ENCODE measurements at places on chromosomes 3 and 15.

GRCh38 chr3:183317271-183317670 lies 64.2 kb downstream of the B3GNT5 start:
- no peak for DNase-seq

- DNase-seq, result no peak
Measured at GRCh38 chr3:72440491-72440890, 407.8 kb downstream of the SHQ1 start.

DNA sequence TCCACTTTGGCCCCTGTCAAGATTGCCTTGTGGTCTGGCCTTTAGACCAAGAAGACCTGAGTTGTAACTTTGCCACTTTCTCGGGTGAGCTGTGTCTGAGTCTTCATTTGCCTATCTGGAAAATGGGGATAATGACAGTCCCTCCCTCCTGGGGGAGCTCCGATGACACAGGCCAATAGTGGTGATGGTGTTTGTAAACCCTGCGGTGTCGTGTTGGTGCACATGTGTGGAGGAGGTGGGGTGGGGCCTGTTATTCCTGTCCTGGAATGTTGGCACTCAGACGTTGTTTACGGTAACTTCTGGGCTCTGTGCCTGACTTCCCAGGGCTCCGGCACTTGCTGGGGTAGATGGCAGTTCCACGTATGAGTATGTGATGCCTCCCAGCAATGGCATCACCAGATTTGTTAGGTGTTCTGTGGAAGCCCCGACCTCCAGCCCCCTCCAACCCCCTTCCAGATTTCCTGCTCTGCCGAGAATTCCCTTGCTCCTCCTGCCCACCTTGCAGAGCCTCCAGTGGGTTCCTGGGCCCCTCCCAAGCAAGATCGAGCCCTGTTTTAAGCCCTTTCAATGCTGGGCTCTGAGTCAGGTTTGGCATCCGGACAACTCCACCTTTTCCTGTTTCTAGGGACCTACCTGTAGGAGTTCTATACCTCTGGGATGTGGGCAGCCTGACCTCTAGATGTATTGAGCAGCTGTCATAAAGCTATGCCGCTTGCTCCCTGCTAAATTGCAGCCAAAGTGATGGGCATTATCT lies 31.4 kb downstream of the HRH1 start:
- DNase-seq, result peak; percentile 88

GRCh38 chr15:77084436-77084835 lies 13.5 kb upstream of the TSPAN3 start:
- no peak for DNase-seq

- DNase-seq, result peak; percentile 73
Measured at GRCh38 chr15:32774022-32774421, 56.2 kb downstream of the GREM1 start.

DNA sequence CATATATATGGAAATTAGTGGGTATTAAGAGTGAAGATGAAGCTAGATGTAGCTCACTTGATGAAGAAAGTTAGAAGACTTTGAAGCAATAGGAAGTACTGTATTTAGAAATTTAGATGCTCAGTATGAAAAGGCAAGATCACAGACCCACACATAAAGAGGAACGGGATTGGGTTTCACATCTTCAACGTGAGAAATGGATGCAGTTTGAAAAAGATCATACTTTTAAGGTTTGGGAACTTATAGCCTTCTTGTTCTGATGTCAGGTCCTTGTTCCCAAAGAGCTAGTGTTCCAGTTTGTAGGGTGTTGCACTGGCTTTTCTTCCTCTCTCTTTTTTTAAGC lies 16.7 kb downstream of the AP3S2 start:
- DNase-seq, result no peak

DNA sequence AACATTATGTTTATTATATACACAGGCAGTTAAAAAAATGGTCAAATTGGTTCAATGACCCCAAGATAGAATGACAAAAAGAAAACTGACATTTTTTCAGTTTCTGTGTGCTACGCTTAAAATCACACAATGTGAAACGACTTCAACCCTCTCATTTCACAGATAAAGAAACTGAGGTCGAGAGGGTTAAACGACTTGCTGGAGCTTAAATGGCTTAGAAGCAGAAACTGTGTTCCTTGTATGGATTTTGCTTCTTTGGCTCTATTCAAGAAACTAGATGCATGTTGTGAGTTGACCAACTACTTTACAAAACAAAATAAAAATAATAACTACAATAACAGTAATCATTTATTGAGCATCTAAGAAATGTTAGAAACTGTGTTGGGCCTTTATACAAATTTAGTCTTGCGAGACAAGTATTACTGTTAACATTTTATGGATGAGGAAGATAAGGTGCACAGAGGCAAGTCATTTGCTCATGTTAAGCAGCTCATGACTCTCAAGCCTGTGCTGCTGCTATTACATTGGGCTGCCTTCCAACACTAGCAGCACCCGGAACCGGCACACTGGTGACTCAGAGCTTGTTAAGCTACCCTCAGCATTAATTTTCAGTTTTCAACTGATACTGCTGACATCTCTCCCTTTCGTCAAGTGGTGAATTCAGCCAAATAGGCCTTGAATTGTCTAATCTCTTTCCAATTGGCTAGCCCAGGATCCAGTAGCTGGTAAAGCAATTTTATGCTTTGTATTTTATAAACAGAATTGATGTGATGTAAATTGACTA lies 487.6 kb downstream of the NAALADL2 start:
- DNase-seq, result peak; percentile 87
